HT1080 (cell line): ENCODE measurements at places on chromosomes 5 and 9.

GRCh38 chr5:51479840-51480239 is 96.6 kb downstream of the ISL1 start:
- DNase-seq, result no peak

- peak; percentile 11 for DNase-seq
These were observed 184.4 kb downstream of the HSD17B3 start for GRCh38 chr9:96117398-96118080.

GRCh38 chr5:84433461-84433860 is 48.8 kb upstream of the EDIL3 start:
- DNase-seq, result peak; percentile 21

DNA sequence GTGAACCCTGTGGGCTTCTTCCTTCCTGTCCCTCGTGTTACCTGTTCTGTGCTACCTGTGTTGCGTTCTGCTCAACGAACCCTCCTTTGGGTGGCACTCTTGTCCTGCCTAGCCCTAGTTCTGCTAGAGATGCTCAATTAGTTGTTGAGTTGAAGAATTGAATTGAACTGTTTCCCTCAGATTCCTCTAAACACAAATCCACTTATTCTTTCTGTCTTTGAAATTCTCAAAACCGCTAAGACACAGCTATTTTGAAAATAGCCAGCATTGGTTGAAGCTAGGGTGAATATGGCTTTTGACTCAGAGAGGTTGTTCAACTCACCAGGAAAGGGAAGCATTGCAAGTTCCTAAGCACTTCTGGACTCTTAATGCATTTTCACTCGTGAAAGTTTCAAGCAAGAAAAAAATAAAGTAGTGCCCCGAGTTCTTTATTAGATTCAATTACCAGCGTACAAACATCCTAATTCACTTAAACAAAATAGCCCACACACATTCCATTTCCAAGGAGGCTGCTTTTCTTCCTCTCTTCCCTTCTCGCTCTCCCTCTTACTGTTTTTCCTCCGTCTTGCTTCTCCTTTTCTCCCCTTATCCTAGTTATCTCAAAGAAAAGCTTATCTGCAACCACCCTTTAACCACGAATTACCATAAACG is 642 bp upstream of the ITGA1 start:
- DNase-seq, result no peak

GRCh38 chr5:2387250-2387633 is 364.2 kb downstream of the IRX2 start:
- no peak for DNase-seq

GRCh38 chr9:117656002-117656401 is 48.2 kb upstream of the TLR4 start:
- no peak for DNase-seq

DNA sequence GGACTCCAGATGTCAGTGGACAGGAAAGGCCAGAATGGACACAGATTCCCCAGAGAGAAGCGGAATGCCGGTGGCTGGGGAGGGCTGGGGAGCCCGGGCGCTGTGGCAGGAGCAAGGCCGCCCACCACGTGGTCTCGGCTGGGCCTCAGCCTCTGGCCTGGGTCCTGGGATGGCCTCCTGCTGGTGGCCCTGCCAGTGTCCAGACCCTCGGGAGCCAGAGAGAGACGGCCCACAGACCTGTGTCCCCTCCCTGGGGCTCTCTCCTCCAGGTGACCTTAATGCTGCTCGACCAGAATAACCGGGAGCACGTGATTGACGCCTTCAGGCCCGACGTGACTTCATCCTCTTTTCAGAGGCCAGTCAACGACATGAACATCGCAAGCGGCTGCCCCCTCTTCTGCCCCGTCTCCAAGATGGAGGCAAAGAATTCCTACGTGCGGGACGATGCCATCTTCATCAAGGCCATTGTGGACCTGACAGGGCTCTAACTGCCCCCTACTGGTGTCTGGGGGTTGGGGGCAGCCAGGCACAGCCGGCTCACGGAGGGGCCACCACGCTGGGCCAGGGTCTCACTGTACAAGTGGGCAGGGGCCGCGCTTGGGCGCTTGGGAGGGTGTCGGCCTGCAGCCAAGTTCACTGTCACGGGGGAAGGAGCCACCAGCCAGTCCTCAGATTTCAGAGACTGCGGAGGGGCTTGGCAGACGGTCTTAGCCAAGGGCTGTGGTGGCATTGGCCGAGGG is 19.0 kb downstream of the FBXW5 start:
- no peak for DNase-seq

DNA sequence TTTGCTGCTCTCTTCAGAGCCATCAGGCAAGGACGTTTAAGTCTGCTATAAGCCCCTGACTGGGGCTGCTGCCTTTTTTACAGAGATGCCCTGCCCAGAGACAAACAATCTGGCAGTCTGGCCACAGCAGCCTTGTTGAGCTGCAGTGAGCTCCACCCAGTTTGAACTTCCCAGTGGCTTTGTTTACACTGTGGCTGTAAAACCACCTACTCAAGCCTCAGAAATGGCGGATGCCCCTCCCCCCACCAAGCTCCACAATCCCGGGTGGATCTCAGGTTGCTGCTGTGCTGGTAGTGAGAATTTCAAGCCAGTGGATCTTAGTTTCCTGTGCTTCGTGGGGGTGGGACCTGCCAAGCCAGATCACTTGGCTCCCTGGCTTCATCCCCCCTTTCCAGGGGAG is 59.7 kb upstream of the SNCAIP start:
- no peak for DNase-seq

GRCh38 chr5:122321921-122322320 is 9.9 kb downstream of the SNCAIP start:
- DNase-seq, result no peak

DNA sequence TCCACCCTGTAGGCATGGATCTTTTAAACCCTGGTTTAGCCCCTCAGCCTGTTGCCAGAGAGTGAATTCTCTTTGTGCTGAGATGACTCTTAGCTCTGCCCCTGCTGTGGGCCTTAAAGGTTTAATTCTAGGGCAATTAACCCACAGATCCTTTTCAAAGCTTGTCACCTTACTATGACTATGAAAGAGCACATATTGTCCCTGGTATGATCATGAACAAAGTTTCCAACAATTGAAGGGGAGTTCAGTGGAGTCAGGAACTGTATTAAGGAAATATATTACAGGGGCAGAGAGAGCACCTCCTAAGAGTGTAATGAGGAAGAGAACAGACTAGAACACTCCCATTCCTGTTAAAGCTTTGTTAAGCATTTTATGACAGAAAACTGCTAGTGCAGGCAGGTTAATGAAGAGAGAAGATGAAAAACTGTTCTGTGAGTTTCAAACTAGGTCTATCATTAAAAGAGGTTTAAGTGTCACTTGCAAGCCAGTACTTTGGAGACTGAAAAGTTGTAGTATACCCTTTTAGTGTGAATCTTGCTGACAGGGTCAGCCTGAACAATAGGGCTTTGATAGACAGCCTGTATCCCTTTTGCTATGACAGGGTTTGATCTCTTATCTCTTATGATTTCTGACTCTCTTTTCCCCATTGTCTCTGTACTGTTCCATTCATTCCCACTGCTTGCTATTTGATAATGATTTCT is 104.2 kb upstream of the ELL2 start:
- no peak for DNase-seq

DNA sequence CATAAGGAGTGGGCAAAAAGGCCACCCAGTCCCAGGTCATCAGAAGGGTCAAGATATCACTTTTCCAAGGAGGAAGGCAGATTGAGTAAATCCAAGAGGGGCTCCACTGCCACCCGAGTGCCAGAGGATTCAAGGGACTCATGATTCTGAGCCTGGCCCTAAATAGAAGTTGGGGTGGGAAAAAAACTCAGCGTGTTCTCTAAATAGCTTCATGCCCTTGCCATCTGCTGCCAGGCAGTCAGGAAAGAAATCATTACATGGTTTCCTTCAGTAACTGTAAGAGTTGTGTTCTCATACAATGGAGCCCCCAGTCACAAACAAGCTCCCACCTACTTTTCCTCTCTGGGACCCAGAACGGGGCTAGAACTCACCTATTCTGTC is 37.2 kb downstream of the SAR1B start:
- no peak for DNase-seq

GRCh38 chr5:150320044-150320613 is 17.4 kb upstream of the ARSI start:
- DNase-seq, result peak; percentile 72

DNA sequence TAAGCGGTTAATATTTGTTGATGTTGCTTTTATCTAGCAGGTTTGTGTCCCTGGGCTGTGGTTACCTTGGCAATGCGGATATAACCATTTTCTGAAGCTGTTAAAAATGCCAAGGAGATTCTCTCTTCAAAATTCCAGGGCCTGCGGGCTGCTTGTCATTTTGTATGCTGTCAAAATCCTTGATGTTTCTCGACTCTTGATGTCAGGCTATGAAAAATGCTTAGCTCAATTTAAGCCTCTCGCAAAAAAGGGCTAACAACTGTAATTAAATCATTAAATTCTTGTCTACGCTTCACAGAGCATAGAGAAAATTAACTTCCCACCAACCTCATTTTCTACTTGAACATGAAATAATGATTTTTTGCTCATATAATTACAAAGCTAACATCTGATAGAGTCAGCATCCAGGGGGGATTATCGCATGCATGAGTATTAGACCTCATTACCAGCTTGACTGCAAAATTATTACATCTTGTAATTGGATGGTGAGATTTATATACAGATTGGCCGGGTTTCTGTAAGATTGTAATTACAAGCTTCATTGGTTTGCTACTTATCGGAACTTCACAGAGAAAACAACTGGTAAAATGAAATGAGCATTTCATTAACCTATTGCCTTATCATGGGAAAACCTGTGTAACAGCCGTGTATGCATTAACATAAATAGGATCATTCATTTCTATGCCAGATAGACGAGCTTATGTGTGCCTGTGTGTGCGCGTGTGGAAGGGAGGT is 83.1 kb upstream of the IRX1 start:
- no peak for DNase-seq

- peak; percentile 100 for DNase-seq
These were observed 84.4 kb downstream of the ADRB2 start for GRCh38 chr5:148910686-148911361.

GRCh38 chr9:124438091-124438490 is 12.2 kb upstream of the ADGRD2 start:
- no peak for DNase-seq

DNA sequence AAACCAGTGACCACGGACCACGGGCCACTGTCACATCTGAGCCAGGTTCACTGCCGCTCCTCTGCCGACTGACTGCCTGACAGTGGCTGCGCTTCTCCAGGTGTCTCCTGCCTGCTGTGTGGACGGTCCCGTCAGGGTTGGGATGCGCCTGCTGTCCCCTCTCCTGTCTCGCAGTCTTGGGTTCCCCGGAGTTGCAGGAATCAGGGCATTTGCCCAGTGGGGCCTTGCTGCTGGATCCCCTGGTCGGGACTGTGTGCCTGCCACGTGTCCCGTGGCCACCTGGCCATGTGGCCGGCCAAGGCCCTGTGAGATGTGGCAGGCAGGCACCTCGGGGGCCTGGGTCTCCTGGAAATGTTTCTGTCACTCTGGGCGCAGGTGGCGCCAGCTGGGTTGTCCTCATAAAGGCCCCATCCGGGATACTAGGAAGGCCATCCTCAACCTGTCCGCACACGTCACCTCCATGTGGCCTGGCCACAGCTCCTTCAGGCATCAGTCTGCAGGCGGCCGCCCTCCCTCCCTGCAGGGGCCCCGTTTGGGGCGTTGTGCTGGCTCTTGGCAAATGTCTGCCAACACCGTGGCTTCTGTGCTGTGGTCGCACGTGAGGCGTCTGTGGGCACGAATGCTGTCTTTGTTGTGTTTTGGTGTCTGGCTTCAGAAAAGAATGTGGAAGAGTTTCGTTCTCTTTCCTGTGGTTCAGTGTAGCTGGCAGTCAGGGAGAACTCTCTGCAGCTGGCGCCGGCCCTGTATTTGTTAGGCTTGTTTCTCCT is 6.4 kb upstream of the TOR4A start:
- no peak for DNase-seq

DNA sequence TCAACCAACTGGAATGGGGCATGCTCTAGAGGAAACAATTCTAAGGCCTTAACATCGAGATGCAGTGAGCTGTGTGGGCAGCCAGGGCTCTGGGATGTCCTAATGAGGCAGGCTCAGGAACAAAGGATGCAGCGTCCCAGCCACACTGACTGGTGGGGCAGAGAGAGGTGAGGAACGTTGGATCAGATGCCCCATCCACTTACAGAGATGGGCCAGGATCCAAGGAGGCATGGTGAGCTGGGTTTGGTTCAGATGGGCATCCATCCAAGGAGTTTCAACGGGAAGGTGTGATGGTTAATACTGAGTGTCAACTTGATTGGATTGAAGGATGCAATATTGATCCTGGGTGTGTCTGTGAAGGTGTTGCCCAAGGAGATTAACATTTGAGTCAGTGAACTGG is 15.5 kb upstream of the MARCHF6 start:
- DNase-seq, result no peak

- no peak for DNase-seq
These were observed 267.1 kb upstream of the GRIA1 start for GRCh38 chr5:153223376-153223775.

DNA sequence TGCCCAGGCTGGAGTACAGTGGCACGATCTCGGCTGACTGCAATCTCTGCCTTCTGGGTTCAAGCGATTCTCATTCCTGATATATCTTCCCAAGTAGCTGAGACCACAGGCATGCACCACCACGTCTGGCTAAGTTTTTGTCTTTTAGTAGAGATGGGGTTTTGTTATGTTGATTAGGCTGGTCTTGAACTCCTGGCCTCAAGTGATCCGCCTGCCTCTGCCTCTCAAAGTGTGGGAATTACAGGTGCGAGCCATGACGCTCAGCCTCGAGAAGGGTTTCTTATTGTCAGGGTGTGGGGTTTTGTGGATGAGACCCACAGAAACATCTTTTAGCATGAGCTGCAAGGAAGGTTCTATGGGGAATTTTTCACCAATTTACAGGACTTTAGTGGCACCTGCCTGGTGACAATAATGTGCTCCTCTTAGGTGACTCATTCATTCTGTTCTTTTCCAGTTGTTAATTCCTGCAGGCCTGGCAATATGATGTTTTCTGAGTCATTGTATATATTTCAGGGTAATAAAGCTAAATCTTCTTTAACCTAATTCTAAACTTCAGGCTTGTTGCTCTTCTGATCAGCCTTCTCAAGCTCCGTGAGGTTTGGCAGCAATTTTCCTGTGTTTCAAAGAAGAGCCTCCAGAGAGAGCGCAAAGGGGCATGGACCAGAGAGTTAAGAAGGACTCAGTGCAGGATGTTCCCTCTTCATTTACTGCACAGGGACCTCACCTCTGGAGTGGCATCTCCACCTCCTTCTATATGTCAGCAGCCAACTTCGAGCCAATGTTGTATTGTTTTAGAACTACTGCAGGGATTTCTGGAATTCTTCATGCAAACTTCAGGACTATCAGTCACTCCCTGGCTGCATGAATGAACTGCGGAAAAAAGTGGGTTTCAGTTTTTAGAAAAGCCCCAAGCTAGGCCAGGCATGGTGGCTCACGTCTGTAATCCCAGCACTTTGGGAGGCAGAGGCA is 77.8 kb upstream of the ZNF618 start:
- DNase-seq, result no peak

DNA sequence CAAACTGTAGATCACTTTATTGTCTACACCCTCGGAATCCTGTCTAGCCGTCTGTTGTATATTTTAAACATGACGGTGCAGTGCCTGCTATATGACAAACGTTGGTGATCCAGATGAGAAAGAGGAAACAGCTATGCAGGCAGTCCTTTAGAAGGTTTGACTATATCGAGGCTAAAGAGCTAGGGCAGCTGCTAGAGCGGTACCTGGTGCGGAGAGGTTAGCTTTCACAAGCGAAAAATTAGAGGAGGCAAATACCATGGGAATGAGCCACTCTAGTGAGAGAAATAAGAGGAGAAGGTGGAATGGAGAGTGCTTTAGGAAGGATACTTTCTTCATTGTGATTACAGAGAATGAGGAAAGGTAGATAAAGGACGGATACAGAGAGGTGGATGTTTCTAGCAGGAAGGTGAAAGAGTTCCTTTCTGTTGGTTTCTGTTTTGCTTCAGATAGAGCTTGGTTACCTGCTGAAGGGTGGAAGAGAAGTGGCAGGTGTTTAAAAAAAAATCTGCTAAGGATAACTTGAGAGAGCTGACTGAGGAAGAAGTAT is 959 bp upstream of the FBXL17 start:
- DNase-seq, result no peak
